Activated T-helper 2 cell treated with anti-CD3 and anti-CD28 coated beads, Interferon-gamma antibody, Interleukin-2, Interleukin-4, amounts not matched to agents 10 μg/mL and 5 μg/mL and 100 μg/mL, durations not matched to agents 14 hours and 24 hours and 36 hours (primary cell): ENCODE measurements at places on chromosomes 6 and 20. TPM values are rescaled to one million over a fixed set of nuclear protein-coding genes. Genes with fewer than 3 reads are reported as not detected.

CFAP206 gene
- not detected in 2 replicates for total RNA-seq

DNA sequence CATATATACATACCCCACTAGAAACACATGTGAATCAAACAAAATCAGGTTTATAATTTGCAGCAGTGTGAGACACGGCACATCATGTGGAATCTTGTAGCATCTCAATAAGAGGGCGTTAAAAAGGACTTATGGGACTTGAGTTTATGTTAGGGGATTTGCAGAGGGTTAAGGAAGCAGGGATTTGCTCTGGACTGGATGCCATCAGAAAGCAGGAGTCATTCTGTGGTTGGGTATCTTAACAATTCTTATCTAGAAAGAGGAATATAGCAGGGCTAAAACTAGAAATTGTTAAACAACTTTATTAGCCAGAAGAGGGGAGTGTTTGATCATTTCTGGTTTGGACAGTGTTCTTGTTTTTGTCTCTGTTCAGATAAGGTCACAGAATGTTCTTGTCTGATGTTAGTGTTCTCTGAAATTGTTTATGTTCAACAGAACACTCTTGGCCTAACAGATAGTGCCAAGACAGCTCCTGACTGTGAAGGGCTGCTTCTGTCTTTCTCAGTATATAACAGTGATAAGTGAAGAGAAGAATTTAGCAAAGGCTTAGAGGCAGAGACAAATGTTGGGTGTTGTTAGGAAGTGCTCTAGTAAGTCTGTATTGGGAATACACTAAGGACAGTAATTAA is 39.2 kb downstream of the LIN28B start:
- no peak overlapping the region for H3K27ac ChIP-seq
- H3K4me1 ChIP-seq: no peaks in the 10 kb centered on the region
- no peak for DNase-seq
- H3K4me3 ChIP-seq: no peak overlapping the region

DNA sequence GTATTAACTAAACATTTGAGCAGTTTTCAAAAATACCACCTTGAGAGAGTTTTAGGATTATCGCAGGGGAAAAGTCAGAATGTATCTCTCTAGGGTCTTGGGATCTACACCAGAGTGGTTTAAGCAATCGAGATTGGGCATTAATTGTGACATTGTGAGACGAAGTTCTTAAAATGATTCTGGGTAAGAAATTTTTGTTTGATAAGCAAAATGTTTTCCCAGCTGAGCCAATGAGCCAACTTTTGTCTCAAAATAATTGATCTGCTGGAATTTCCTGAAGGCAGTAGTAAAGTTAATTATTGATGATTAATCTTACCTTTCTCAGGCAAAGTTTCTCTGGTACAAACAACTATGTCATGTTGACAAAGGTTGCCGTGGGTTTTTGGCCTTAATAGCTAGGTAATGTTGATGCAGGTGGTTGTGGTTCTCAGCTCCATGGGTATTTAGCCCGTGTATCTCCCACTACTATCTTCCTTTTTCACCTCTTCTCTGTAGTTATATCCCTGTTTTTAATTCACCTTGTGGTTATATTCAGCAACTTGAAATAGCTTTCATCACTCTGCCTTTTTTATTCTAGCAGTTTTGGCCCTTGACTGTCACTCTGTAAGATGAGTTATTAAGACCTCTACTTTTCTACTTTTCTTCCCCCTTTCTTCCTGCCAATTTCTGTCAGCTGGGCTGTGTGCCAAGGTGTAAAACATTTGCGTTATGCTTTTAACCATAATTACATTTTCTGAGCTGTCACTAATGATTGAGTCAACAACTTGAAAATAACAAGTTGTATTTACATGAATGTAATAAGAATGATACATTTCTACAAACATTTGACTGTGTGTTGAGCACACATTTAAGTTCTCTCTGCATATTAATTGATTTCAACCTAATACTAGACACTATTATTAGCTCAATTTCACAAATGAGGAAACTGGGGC is 368.3 kb upstream of the BTBD3 start:
- no peak overlapping the region for H3K4me3 ChIP-seq
- no peaks in the 10 kb centered on the region for H3K27me3 ChIP-seq
- DNase-seq: no peak

TTBK1 gene
- total RNA-seq: 1.5 TPM in 2 replicates
